ENCODE measurements at places on chromosomes 3 and 15. TPM values are rescaled to one million over a fixed set of nuclear protein-coding genes. Genes with fewer than 3 reads are reported as not detected.

The AHSG gene
- total RNA-seq, result not detected

GRCh38 chr15:85752491-85752961 lies 42.2 kb downstream of the KLHL25 start:
- no peak for DNase-seq

DNA sequence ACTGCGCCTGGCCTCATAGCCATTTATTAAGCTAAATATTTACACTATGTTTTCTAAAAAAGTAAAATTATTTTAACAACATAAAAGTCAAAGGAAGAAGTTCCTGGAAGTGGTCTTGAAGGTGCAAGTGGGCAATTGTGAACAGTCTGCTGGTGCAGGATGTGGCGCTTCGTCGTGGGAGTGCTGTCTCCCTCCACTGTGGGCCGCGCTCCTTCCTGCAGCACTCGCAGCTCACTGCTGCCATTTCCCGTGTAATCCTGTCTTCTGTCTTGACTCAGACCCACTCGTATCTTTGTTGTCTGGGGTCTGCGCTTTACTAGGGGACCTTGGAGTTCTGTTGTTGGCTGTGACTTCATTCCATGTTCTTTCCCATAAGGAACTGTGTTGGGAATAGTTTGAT lies 56.3 kb downstream of the APBA2 start:
- DNase-seq, result no peak

DNA sequence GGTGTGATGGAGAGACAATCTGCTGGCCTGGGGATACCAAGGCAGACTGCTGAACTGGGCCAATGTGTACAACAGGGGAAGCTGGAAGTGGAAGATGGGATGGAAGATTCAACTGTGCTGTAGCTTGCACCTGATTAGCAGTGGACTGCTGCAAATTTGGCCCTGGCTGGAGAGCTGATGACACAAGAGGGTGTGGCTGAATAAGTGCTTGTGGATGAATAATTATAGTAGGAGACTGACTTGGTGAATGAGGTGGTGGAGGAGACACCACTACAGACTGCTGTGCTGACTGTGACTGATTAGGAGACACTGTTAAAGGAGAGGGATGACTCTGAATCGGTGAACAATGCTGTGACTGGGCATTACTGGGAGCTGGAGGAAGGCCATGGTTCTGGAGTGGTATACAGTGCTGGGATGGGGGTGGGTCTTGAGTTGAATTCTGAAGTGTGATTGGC lies 52.5 kb downstream of the PHC3 start:
- no peak for DNase-seq
